Stimulated activated CD4-positive, alpha-beta T cell treated with anti-CD3 and anti-CD28 coated beads, Interleukin-4, amount 100 ng/mL, for 4 hours (primary cell): ENCODE measurements at places on chromosomes 16 and 17.

- DNase-seq, result no peak
Measured at GRCh38 chr17:66488864-66489263, 186.5 kb downstream of the PRKCA start.

DNA sequence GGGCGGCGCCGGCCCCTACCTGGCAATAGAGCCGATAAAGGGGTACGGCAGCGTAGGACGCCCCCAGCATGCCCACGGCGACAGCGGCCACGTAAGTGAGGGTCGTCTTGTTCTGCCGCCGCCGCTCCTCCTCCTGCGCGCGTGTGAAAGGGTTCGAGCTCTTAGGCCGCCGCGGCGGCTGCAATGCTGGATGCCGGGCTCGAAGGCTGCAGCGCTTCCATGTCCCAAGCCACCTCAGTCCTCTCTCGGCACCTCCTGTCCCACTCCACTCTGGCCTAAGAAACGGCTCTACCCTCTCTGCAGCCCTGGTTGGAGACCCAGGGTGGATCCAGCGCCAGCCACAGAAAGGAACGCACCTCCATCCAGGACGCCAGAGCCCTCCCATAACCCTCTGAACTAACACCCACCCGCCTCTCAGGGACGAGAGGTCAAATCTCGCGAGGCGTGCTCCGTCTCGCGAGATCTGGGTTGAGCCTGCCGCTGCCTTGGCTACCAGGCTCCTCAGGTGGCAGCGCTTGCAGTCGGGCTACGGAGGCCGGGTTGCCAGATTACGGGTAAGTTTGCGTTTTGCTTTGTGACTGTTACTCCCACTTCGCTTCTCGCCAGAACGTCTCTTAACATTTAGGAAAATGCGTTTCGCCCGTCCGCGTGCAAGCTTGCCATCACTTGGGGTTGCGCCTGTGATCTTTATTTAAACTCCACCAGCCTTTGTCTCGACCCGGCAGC lies at the start of the genes COX11 and STXBP4:
TSS of gene COX11 (minus strand) at position 393 of the 726 bp plus-strand sequence. CDS start at position 385, 8 bp downstream.
TSS of gene STXBP4 (plus strand) at position 504 of the 726 bp plus-strand sequence. CDS start 17,455 bp downstream, outside the sequence.
- peak; percentile 92 for DNase-seq

GRCh38 chr17:43984521-43984920 lies 19.9 kb upstream of the NAGS start:
- DNase-seq, result no peak

GRCh38 chr16:13168091-13168572 lies 266.7 kb downstream of the SHISA9 start:
- DNase-seq, result no peak

DNA sequence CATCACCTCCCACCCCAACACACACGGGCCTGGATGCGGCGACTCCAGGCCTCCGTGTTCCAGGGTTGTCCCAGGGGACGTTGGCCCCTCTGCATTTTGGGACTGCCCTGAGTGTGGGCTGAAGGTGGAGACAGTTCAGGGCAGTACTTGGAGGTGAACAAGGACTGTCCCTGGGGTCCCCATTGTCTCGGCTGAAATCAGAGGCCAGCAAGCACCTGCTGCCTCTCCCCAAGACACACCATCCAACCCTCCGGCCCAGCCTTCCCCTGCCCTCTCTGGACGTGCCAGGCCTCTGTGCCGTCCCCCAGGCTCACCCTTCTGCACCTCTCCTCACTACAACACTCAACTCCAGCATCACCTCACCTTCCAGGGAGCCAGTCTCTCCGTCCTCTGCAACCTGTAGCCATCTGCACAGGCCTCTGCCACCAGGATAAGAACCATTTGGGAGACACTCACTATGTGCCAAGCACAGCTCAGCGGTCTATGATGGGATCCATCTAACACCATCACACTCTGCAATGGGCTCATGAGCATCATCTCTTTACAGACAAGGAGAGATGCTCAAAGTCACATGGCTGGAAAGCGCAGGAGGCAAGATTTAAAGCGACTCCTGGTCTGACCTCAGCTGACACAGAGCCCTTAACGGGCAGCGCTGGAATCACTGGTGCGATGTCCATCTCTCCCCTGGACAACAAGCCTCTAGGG lies 104.5 kb upstream of the SEC14L1 start:
- DNase-seq, result no peak

GRCh38 chr17:81033535-81034167 lies 1.3 kb upstream of the BAIAP2 start:
- DNase-seq, result no peak

DNA sequence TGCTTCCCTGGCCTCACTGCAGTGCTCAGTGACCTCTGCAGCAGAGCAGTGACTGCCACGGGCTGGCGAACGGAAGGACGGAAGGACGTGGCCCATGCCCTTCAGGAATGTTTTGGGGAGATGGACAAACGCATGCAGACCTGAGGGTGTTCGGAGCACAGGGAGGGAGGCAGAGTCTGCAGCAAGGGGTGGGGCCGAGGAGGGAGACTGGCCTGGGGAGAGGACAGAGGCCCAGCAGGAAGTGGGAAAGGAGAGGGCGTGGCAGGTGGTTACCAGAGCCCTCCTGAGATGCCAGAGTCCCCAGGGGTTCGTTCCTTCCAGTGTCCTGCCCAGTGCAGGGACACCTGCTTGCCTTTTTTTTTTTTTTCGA lies 21.9 kb downstream of the ADORA2B start:
- no peak for DNase-seq

DNA sequence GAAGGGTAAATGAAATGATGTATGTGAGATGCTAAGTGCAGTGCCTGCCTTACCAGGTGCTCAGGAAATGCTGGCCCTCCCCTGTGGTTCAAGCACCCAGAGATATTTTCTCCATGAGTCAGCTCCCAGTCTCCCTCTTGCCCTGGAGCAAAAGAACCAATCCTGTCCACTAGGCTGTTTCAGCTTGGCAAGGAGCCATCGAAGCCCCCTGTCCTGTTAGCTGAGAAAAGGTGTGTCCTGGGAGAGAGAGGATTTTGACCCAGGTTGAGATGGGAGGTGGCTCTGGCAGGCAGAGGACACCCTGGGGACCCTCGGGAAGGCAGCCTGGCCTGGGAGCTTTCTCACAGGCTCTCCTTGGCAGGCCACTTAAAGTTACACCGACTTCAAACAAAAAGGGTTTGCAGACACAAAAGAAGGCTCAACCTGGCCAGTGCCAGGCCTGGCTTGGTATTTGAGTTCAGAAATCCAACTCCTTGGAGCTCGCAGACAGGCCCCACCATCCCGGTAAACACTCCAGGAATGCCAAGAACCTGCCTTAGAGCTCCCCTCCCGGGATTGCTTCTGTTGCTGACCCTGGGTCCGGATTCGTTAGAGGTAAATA lies 29.6 kb downstream of the NTN1 start:
- DNase-seq, result no peak

DNA sequence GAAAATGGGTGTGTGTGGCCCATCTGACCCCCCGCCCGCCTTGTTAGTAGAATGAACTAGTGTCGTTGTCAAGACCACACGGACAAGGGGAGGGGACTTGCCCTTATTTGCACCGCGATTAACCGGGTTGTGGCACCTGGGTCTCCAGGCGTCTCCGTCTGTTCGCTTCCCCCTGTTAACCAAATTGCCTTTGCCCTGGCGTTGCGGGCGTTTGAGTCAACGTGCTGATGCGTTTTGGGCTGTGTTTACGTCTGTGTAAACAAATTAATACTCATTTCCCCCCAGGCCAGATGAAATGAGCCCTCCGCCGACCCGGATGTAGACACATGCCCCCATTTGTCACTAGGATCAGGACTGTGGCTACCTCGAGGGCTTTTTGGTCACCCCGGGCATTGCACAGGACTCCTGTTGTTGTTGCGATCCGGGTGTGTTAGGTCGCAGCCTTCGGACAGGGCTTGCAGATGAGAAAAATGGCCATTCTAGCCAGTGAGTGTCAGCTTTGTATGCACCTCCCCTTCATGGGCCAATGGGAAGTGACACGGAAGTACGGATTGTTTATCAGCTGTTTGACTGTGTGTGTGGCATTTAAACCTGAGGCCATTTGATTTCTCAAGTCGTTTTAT lies 906 bp downstream of the RBL2 start:
- peak; percentile 25 for DNase-seq

DNA sequence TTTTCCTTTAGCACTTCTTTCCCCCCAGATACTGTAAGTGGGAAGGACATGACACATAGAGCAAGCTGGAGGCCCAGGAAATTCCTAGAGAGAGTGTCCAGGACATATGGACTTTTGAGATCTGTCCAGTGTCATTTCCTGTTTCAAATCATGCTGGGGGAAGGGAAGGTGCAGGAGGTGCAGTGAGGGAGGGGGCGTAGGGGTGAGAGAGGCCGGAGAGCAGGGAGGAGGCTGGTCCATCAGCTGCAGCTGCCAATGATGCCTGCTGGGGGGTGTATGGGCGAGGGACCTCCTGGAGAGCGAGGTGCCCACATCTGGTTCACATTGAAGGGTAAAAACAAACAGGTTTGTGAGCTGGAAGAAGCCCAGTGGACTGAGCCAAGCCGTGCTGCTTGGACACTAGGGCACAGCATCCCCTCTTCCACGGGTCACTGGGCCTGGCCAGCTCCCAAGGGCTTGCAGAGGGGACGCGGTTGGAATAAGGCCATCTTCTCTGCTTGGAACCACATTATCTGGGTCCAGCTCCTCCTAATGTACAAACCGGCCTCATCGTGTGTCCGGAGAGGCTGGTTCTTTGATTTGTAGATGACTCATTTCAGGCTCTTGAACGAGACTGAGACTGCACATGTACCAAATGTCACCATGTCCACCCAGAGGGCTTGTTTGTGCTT lies 70.4 kb upstream of the SMURF2 start:
- no peak for DNase-seq

GRCh38 chr16:61581417-61582046 lies 454.7 kb downstream of the CDH8 start:
- DNase-seq, result no peak

DNA sequence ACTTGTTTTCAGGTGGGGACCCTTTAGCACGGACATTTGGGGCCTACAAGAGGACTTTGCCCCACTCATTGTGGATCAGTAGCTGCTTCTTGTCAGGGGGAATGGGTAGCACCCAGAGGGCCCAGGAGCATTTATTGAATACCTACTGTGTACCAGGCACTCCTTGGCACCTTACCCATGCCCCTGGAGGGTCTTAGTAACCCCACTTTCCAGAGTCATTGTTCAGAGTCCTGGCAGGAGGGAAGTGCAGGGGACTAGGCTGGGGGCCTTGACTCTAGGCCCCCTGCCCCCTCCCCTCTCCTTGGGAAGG lies 21.0 kb upstream of the CIBAR2 start:
- no peak for DNase-seq

- no peak for DNase-seq
Measured at GRCh38 chr17:47232465-47232864, 21.2 kb upstream of the ITGB3 start.

GRCh38 chr17:29107933-29108822 lies 65.2 kb downstream of the PIPOX start:
- DNase-seq, result no peak

- no peak for DNase-seq
Measured at GRCh38 chr16:66264311-66265047, 102.0 kb upstream of the CDH5 start.

- DNase-seq, result no peak
Measured at GRCh38 chr17:31416503-31416923, 25.0 kb downstream of the RAB11FIP4 start.

DNA sequence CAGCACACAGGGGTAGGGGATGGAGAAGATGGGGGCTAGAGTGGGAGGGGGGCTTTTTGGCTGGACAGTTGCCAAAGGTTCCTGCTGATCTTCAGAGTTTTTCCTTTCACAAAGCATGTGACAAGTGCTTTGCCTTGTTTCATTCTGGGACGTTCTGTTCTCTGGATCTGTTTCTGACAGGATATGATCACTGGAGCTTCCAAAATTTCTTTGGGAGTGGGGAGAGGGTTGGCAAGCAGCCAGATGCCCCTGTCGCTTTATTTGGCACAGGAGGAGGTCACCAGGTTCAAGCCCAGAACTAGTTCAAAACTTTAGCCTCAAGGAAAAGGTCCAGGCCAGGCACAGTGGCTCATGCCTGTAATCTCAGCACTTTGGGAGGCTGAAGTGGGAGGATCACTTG lies 68.5 kb upstream of the TBX2 start:
- DNase-seq, result no peak

DNA sequence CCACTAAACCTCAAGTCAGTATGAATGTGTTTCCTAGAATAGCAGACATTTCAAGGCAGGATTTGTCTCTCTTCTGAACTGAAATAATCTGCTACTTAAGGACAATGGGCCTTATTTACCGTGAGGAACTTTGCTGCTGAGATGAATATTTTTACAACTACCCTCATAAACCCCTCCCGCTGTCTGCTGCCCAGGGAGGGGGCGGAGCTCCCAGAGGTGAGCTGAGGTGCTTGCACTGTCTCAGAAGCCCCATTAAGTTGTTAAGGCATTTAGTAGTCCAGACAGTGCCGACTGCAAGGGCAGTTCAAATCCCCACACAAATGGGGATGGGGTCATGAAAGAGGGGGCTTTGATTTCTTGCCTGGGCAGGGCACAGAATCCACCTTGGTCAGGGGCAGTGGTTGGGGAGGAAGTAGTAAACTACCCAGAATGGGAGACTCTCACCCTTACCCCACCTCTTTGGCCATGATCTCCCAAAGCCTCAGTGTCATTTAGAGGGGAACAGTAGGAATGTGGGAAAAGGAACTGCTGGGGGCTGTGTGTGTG lies 19.2 kb downstream of the HNF1B start:
- DNase-seq, result no peak

DNA sequence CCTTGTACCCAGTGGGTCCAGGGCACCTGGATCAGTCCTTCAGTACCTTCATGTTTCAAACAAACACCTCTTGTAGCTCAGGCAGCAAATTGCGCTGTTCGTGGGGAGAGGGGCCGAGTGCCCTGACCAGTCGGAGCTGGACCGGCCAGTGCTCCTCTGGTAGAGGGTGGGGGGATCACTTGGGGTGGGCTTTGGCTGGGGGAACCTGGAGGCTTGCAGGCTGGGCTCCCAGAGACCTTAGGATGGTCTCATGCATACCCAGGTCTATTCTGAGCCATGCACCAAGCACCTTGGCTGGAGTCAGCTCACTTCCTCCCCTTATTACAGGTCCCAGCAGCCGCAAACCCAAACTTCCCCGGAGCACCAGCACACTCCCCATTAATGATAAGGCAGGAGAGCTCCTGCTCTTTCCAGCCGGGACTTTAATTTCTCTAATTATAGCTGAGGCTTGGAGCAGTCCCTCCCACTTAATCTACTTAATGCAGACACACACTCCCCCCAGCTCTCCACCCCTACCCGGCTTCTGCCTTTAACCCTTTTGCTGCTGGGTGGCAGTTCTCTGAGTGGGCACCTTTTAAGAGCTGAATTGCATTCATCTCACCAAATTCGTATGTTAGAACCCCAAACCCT lies 26.3 kb upstream of the MGAT5B start:
- DNase-seq, result no peak

DNA sequence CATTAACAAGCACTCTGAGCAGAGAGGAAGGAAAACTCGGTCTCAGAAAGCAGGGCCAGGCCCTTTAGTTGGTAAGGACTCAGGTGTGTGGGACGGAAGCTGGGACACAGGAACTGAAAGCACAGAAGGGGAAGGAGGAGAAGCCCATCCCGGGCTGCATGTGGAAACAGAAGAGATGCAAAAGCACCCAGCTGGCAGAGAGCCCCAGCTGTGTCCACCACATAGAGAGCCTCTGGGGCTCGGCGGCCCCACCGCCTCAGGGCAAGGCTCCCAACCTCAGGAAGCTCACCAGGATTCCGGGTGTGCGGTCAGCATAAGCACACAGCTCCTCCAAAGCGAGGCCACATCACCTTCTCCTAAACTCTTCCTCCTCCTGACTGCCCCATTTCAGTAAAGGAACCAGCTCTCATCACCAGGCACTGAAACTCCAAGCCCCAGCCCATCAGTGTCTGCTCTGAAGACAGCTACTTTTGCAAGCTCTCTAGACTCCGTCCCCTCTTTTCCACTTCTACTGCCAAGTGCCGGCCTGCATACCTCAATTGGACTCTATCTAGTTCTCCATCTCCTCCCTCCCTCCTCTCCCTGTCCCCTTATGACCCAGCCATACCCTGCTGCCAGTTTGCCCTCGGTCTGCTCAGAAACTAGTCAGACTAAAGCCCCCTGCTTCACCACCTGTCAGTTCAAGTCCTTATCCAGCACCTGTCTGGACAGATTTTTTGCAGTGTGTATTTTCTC lies 6.0 kb downstream of the ST3GAL2 start:
- DNase-seq, result no peak
